ENCODE measurements at places on chromosomes 4 and X. TPM values are rescaled to one million over a fixed set of nuclear protein-coding genes. Genes with fewer than 3 reads are reported as not detected.

Gene TMPRSS11D
- not detected for total RNA-seq

Gene UGT2B17
- not detected for total RNA-seq

Gene MTHFD2L
- total RNA-seq: 11.6 TPM

Gene MAGEA2
- total RNA-seq: not detected

Gene GSX2
- total RNA-seq: not detected

Gene GK2
- total RNA-seq: not detected

Gene PLRG1
- 36.2 TPM for total RNA-seq

Gene DCX
- 0.05 TPM for total RNA-seq

Gene SLC39A8
- 1.9 TPM for total RNA-seq

Gene MGARP
- 7.8 TPM for total RNA-seq

Gene SOX3
- not detected for total RNA-seq

Gene MAGEE1
- 4.3 TPM for total RNA-seq

Gene CCNG2
- 2.4 TPM for total RNA-seq

GRCh38 chr4:33425936-33426335 is 2705.8 kb downstream of the PCDH7 start:
- no peak for DNase-seq

GRCh38 chr4:25085671-25086070 is 54.9 kb upstream of the LGI2 start:
- no peak for DNase-seq

GRCh38 chr4:20158195-20158594 is 93.5 kb upstream of the SLIT2 start:
- DNase-seq: no peak

- no peak for DNase-seq
These were observed 52.2 kb upstream of the SOD3 start for GRCh38 chr4:24743206-24743605.

- DNase-seq: no peak
These were observed 157.9 kb downstream of the GBA3 start for GRCh38 chr4:22850630-22851029.

GRCh38 chrX:55279832-55280231 is 15.1 kb upstream of the PAGE3 start:
- no peak for DNase-seq

DNA sequence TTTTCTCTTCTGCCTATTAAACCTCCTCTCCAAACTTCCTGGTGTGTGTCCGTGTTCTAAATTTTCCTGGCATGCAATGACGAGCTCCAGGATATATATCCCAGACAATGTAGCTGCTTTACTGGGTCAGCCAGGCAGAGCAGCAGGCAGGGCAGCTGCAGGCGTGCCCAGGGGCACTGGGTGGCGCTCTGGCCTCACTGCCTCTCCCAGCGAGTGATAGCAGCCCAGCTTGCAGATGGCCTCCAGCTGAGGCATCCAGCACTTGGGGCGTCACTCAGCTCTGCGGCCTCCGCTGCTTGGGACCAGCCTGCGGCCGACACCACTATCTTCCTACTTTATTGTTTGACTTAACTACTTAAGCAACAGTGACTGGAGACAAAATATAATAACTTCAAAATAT is 23.0 kb upstream of the UBA6 start:
- no peak for DNase-seq

- DNase-seq: no peak
These were observed 56.5 kb downstream of the ARAP2 start for GRCh38 chr4:36187723-36188333.

GRCh38 chr4:2961811-2962441 is 1.3 kb downstream of the NOP14 start:
- DNase-seq: no peak

DNA sequence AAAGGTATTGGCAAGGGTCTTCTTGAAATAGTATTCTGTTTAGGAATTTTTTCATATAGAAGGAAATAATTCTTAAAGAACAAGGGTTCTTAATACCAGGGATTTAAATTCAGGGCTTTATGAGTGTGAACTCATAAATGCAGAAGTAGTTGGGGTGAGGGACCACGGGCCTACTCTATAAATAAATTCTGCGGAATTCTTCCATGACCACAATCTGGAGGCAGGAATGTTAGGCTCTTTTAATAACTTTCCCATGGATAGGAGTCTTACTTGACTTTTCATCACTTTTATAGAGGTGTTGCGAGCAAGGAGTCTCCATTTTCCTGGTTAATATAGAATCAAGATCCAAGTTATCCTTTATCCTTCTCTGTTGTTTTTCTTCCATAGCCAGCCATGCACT is 76.7 kb upstream of the SLC4A4 start:
- DNase-seq: no peak

- no peak for DNase-seq
These were observed 306.8 kb downstream of the PDHA2 start for GRCh38 chr4:96146686-96147085.

DNA sequence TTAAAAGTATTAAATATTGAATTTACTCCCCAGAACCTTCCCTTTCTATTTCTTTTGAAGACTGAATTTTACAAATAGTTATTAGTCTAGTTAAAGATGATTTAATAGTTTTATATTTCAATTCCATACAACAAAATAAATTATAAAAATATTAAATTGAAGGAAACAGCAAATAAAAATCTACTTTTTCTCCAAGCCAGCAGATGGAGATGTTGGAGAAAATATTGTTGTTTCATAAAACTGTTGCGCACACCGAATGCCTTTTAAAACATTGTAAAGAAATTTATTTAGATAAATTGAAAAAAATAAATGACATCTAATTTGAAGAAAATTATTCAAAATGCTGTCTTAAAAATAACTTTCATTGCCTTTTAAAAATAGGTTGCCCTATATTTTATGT is 5.5 kb downstream of the GRIA2 start:
- DNase-seq: no peak

- no peak for DNase-seq
These were observed 528.3 kb upstream of the PCDH7 start for GRCh38 chr4:30191902-30192301.

GRCh38 chr4:120671538-120671937 is 251.0 kb downstream of the PRDM5 start:
- no peak for DNase-seq

- no peak for DNase-seq
These were observed 18.0 kb downstream of the PNMA6F start for GRCh38 chrX:153303276-153304262.

GRCh38 chr4:148944839-148945219 is 502.6 kb upstream of the NR3C2 start:
- no peak for DNase-seq

DNA sequence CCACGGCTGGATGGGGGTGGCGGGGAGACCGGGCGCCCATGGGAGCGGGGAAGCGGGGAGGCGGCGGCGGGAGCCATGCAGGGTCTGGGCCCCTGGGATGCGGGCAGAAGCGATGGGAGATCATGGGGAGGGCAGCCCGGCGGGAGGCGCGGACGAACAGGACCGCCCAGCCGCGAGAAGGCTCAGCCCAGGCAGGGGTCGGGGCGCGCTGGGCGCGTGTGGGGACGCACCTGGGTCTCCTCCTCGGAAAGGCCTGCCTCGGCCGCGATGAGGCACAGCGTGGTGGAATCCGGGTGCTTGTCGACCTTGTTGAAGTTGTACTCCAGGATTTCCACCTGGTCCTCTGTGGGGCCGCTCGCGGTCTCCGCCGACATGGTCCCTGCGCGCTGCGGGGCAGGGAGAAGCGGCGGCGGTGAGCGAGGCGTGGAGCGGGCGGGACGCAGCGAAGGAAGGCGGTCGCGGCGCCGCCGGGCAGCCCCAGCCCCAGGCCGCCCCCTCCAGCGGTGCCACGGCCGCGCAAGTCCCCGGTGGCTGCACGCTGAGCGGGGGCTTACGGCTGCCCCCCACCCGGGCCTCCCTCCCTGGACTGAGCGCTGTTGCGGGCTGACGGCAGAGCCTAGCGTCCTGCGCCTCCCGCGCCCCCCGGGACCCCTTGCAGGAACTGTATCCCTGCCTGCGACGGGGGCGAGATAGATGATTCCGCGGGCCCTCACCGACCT is 25.3 kb downstream of the HOPX start:
- no peak for DNase-seq

- no peak for DNase-seq
These were observed 103.9 kb downstream of the ADGRA3 start for GRCh38 chr4:22412013-22412412.

- DNase-seq: no peak
These were observed 1.1 kb downstream of the IRAK1 start for GRCh38 chrX:154018518-154019060.

DNA sequence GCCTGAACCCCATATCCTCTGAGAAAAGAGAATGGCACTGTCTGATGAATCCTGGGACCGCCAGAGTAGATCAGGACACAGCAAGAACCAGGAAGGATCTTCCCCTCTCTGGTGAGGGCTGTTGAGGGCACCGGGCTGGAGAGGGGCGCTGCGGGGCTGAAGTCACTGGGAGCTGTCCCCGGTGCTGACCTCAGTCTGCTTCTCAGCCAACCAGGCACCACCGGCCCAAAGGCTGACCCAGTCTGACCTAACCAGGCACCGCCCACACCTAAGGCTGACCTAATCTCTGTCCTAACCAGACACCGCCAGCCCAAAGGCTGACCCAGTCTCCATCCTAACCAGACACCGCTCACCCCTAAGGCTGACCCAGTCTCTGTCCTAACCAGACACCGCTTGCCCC is 82.8 kb downstream of the CPZ start:
- DNase-seq: no peak

- no peak for DNase-seq
These were observed 241.2 kb downstream of the EVC2 start for GRCh38 chr4:5467111-5467510.

GRCh38 chr4:25090516-25090915 is 59.8 kb upstream of the LGI2 start:
- no peak for DNase-seq
